ENCODE measurements at places on chromosomes 11 and 22.

GRCh38 chr11:14645015-14645912 is 1.7 kb downstream of the PDE3B start:
- DNase-seq, result no peak

DNA sequence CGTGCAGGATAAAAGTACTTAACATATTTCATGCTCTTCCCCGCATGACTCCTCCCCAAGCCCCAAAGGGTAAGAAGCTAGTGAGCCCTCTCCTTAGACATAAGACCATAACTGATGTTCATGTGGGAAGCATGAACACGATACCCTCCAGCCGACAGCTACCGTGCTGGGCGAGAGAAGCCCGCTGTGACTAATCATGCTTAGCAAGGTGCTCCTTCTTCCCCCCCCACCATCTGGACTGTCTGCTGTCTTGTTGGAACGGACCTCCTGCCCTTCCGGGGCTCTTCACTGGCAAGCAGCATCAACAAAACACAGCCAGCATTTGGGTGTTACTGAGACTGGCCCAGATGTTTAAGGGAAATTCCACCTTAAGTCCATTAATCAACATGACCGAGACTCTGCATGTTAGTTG is 200.6 kb downstream of the DBX1 start:
- no peak for DNase-seq

GRCh38 chr11:76201672-76202412 is 4.5 kb downstream of the WNT11 start:
- no peak for DNase-seq

GRCh38 chr22:17949642-17950473 is 74.5 kb downstream of the MICAL3 start:
- no peak for DNase-seq

DNA sequence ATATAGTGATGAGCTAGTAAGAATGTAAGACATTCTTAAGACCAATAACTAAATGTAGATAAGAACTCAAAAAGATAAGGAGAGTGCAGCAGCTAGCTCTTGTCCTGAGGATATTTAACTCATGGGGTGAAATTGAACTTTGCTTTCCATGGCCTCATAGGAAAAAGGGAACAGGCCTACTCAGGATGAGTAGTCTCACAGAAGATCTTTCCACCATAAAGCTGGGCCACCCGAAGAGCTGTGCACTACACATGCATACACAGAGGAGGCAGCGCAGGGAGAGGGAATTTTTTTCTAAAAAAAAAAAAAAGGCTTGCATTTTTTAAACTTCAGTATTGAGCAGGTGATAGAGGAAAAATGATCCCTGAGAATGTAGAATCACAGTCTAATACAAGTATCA is 59.9 kb upstream of the CFAP300 start:
- DNase-seq, result no peak

- DNase-seq, result no peak
These were observed 51.2 kb downstream of the MRTFA start for GRCh38 chr22:40585310-40585751.
